ENCODE measurements at places on chromosomes 3 and 15.
A peak's percentile ranks its signal among the peaks of the same experiment; 100 is the strongest.

DNA sequence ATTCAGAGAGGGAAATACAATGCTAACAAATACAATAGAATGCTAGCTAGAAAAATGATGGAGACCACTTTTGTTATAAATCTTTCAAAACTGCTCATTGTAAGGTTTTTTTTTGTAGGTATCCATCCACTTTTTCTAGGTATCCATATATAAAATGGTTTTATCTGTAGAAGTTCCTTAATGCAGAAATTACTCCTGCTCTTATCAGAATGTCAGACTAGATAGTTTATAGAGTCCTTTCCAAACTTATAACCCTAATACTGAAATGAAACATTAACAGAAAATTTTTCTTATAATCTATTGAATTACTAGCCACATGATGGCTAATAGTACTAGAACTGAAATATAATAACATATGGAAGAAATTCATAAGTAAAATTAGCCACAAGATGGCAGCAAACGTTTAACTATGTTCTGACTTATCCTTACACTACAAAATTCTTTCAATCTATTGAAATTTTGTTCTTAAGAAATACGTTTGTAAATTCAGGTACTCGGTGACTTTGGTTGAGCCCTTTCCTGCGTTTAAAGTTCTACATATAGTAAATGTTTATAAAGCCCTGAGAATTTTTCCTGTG, 58.5 kb downstream of the ECT2 start:
- no peak for DNase-seq
- H3K36me3 ChIP-seq: peaks cover 26% of the 10 kb centered on the region
- no peak overlapping the region for H3K27ac ChIP-seq

DNA sequence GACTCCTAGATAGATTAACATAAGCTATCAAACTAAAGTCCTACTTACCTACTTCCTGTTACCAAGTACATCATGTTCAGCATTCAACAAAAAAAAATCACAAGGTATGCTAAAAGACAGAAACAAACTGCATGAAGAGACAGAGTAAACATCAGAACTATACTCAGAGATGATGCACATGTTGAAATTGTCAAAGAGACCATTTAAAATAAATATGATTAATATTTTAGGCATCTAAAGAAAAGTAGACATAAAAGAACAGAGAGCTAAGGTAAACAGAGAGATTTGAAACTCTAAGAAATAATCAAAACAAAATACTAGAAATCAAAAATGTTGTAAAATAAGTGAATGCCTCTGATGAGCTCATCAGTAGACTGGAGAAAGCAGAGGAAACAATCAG, 224.8 kb upstream of the STAC start:
- no peaks in the 10 kb centered on the region for H3K27me3 ChIP-seq
- no peak overlapping the region for H3K4me3 ChIP-seq
- no peaks in the 10 kb centered on the region for H3K36me3 ChIP-seq
- no peak for DNase-seq

- peaks cover 22% of the 10 kb centered on the region for H3K4me1 ChIP-seq
- H3K27me3 ChIP-seq: no peaks in the 10 kb centered on the region
- H3K36me3 ChIP-seq: peaks cover 6% of the 10 kb centered on the region
- peak overlapping the region; percentile 52 for H3K27ac ChIP-seq
- DNase-seq: no peak
Measured at GRCh38 chr3:37115446-37115845, 58.9 kb downstream of the LRRFIP2 start.

DNA sequence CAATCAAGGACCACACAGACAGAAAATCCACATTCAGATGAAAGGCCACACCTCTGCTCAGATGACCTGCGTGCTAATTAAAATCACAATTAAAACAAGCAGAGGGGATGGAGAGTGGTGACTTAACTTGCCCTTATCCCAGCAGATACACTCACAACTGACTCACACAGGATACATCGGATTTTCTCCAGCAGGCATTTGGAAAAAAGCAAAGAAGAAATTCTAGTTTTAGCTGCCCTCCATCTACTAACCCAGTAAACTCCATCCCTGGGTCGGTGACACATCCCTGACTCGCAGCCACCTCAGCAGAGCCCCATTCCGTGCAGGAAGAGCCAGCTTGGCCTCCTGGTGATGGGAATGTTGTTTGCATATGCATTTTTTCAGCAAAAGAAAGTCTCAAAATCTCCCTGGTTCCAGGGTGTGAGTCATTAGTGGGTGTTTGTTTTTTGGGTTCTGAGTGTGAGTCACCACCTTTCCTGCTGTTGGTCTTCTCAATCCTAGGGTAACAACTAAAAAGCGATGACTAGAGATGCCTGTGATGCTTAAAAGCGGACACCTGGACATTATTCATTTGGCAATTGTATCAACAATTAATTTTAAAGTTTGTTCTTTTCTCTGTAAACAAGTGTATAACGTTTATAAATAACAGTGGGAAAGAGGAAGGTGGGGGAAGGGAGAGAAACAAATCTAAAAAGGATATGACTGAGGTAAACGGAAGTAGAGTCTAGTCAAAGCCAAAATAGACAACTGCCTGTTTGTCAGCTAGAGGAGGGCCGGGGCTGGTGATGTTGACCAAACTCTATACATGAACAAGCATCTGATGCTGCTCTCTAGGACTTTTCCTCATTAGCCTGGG, 49.8 kb upstream of the SLC4A7 start:
- no peaks in the 10 kb centered on the region for H3K27me3 ChIP-seq
- DNase-seq: peak; percentile 38

DNA sequence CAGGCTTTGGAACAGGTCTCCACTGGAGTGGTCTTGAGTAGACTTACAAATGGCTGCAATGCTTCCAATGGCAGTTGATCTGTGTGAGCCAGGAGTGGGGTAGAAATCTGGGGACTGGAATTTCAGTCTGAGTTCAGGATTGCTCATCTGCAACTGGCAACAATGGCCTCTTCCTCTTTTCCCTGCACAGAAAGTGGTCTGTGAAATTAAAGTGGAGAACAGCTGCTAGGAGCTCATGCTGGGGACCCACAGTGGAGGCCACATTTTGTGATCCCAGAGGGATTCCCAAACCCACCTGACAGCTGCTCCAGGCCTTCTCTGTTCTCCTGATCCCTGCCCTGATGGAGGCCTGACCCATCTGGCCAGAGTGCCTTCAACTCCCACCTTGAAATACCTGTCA, 49.6 kb downstream of the CEMIP start:
- no peak overlapping the region for H3K27ac ChIP-seq
- no peaks in the 10 kb centered on the region for H3K27me3 ChIP-seq
- no peak overlapping the region for H3K4me3 ChIP-seq
- no peak for DNase-seq
- H3K4me1 ChIP-seq: no peaks in the 10 kb centered on the region

- peak; percentile 36 for DNase-seq
- peaks cover 23% of the 10 kb centered on the region for H3K36me3 ChIP-seq
- H3K4me1 ChIP-seq: peaks cover 29% of the 10 kb centered on the region
- H3K27me3 ChIP-seq: no peaks in the 10 kb centered on the region
- H3K27ac ChIP-seq: no peak overlapping the region
Measured at GRCh38 chr3:120093119-120093910, 932 bp downstream of the GSK3B start.

GRCh38 chr3:99365979-99366378, 272.4 kb upstream of the COL8A1 start:
- H3K4me1 ChIP-seq: no peaks in the 10 kb centered on the region
- H3K27me3 ChIP-seq: no peaks in the 10 kb centered on the region
- H3K4me3 ChIP-seq: no peak overlapping the region
- no peaks in the 10 kb centered on the region for H3K36me3 ChIP-seq
- DNase-seq: no peak

DNA sequence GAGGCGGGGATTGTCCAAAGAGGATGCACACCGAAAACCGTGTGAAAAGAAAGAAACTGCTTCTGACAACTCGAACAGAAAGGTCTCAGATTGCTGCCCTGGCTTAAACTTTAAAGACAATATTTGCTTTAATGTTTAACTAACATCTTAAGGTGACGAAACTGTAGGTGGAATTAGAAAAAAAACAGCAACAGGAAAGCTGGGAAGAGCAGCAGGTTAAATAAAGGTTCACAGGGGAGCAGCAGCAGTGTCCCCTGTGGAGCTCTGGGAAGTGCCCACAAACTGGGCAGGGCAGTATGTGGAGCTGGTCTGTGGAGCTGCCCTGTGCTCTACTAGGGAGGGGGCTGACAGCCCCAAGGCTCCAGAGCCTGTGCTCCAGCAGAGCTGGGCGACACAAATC, 25.4 kb downstream of the RUVBL1 start:
- H3K27ac ChIP-seq: peak overlapping the region; percentile 18
- H3K36me3 ChIP-seq: peaks cover 99% of the 10 kb centered on the region
- H3K4me3 ChIP-seq: no peak overlapping the region

- peak overlapping the region; percentile 53 for H3K4me3 ChIP-seq
- H3K27me3 ChIP-seq: peaks cover 91% of the 10 kb centered on the region
- H3K4me1 ChIP-seq: peaks cover 32% of the 10 kb centered on the region
- no peak overlapping the region for H3K27ac ChIP-seq
- H3K36me3 ChIP-seq: no peaks in the 10 kb centered on the region
Measured at GRCh38 chr15:96330064-96330449, 443 bp upstream of the NR2F2 start.

- peaks cover 11% of the 10 kb centered on the region for H3K4me1 ChIP-seq
- DNase-seq: no peak
- no peaks in the 10 kb centered on the region for H3K36me3 ChIP-seq
Measured at GRCh38 chr3:190326930-190327329, 4.7 kb upstream of the CLDN1 start.

DNA sequence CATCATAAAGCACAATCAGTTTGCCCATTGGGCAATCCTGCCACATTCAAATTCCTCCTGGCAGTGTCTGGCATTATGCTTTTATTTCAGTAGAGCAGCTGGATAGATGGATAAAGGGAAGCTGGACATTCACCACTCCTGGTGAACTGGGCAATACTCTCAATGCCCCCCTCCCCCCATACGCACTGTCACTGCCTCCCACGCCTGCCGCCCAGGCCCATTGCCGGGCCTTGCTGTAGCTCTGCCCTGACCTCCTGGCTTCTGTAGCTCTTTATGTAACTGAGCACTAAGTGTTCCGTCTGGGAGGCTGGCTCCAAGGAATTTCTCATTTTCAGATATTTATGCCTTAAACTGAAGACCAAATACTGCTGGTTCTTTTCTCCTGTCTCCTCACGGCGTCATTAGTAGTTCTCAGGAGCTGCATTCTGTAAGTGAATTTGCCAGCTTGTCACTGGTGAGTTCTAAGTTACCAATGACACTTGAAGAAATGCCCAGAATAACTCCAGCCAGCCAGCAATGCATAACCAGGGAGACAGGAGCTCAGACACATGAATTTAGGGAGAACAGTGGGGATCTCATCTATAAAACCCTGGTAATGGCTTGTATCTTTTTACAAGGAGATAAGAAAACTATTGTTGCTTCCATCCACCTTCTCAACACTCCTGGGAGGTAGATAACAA, 25.5 kb upstream of the RASGRF1 start:
- H3K27me3 ChIP-seq: peaks cover 30% of the 10 kb centered on the region
- no peak overlapping the region for H3K27ac ChIP-seq
- H3K4me1 ChIP-seq: no peaks in the 10 kb centered on the region
- no peaks in the 10 kb centered on the region for H3K36me3 ChIP-seq

DNA sequence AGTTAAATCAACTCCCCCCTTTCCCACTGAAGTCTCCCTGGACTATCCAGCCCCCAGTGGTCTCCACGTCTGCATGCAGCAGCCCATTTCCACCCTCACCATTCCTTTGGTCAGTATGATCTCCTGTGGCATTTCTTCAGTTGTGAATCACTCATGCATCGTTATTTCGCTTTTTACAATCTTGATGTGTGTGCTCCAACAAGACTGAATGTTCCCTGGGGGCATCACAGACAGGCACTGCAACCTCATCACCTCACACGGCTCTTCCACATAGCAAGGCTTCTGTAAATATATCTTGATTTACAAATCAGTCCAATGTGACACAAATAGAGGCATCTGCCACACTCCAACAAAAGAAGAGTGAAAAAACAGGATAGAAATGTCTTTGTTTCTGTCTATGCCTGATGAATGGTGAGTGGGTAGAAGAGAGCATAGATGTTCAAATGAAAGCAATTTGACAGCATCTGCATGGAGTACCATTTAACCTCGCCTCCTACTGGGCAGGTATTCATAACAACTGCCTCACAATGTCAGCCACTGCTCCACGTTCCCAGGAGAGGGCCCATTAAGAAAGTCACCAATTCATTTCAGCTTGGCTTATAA, 5.2 kb downstream of the HEG1 start:
- H3K27me3 ChIP-seq: no peaks in the 10 kb centered on the region
- no peak for DNase-seq
- H3K4me3 ChIP-seq: no peak overlapping the region
- peaks cover 19% of the 10 kb centered on the region for H3K36me3 ChIP-seq
- no peak overlapping the region for H3K27ac ChIP-seq
- peaks cover 70% of the 10 kb centered on the region for H3K4me1 ChIP-seq

- no peak for DNase-seq
- H3K36me3 ChIP-seq: no peaks in the 10 kb centered on the region
- H3K4me3 ChIP-seq: no peak overlapping the region
- no peaks in the 10 kb centered on the region for H3K4me1 ChIP-seq
- no peak overlapping the region for H3K27ac ChIP-seq
- H3K27me3 ChIP-seq: no peaks in the 10 kb centered on the region
Measured at GRCh38 chr3:197586181-197586580, 30.4 kb upstream of the BDH1 start.

GRCh38 chr3:37202035-37202434, 27.7 kb upstream of the LRRFIP2 start:
- no peak overlapping the region for H3K27ac ChIP-seq
- no peak overlapping the region for H3K4me3 ChIP-seq
- H3K4me1 ChIP-seq: no peaks in the 10 kb centered on the region
- DNase-seq: no peak
- no peaks in the 10 kb centered on the region for H3K36me3 ChIP-seq

DNA sequence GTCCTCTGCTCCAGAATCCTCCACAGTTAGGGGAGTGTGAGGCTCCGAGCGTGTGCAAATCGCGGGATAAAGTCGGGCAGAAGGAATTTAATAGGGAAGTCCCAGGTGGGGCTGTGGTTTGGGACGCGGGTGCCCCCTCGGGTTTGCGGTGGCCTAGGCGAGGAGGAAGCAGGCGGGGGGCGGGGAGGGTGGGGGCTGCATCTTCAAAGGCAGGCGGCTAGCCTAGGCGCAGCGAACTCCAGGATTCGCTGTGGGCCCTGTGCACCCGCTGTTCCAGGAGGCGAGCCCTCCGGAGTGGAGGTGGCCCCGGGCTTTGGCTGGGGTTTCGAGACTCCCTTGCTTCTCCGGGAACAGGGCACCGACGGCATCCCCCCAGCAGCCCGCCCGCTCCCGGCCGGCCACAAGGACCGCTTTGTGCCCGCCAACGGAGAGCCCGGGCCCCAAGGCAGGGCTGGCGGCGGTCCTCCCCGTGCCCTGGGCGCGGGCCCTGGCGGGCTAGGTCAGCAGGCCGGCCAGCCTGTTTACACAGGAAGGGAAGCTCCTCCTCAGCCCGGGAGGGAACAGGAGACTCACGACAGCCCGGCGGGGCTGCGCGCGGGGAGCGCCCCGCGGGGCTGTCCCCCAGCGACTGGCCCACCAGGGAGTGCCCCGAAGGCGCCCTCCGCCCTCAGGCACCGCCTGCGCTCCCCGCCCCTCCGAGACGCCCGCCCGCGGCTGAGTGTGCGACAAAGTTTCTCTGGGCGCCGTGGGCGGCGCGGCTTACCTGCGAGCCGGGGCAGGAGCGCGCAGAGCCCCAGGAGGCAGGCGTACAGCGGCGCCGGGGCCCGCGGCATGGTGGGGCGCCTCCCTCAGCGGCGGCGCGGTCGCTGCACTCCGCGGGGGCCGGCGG, 753 bp downstream of the ITGB5 start:
- no peaks in the 10 kb centered on the region for H3K36me3 ChIP-seq
- H3K4me1 ChIP-seq: peaks cover 8% of the 10 kb centered on the region
- peaks cover 63% of the 10 kb centered on the region for H3K27me3 ChIP-seq
- no peak overlapping the region for H3K27ac ChIP-seq
- H3K4me3 ChIP-seq: peak overlapping the region; percentile 41
- DNase-seq: peak; percentile 61
